ENCODE measurements at places on chromosomes 6 and 20. TPM values are rescaled to one million over a fixed set of nuclear protein-coding genes. Genes with fewer than 3 reads are reported as not detected.

Gene GNMT
- total RNA-seq = 0.97 TPM

Gene COL12A1
- 15.5 TPM for total RNA-seq

DNA sequence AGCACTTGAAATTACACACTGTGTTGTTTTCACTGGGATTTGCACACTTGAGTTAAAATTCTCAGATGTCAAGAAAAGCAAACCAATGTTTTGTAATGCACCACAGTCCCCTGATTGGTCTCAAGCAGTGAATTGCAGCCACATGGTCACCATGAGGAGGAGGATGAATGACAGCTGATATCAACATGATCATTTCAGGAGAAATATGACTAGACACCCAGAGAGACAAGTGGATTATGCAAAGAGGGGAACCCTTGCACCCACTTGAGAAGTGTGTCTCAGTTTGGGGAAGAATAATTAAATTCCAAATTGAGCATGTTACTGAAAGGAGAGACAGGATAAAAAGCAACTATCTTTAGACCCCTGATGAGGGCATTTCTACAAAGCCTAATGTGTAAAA lies 69.3 kb downstream of the UST start:
- no peak for DNase-seq

DNA sequence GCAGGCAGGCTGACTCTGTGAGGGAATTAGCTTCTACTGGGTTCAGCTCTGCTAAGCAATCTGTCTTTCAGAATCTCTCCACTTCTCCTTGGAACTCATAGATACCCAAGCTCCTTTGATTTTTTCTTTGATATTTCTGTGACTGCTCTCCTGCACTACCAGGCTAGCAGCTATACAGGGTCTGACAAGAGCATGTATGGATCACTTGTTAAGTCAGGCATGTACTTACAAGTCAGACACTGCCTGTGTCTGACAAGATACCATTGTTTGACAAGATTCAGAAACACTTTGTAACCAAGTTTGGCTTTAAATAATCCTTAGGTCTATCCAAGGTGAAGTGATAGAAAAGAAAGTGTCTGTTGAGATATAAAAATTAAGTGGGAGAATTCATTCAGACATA lies 79.5 kb downstream of the SESN1 start:
- no peak for DNase-seq
